Adrenal gland (tissue), 19 donors: ENCODE measurements at places on chromosomes 4 and X. TPM values are rescaled to one million over a fixed set of nuclear protein-coding genes. Genes with fewer than 3 reads are reported as not detected.

The PASD1 gene
- polyA plus RNA-seq = not detected

The SUPT20HL2 gene
- polyA plus RNA-seq = not detected

The SPATA4 gene
- polyA plus RNA-seq = 0.29 TPM

The BEX1 gene
- 25.3 TPM for polyA plus RNA-seq

The FANCB gene
- 0.03 TPM for polyA plus RNA-seq

The SCML2 gene
- 11.1 TPM for polyA plus RNA-seq
